ENCODE measurements at places on chromosomes 3 and 15.
A peak's percentile ranks its signal among the peaks of the same experiment; 100 is the strongest.

DNA sequence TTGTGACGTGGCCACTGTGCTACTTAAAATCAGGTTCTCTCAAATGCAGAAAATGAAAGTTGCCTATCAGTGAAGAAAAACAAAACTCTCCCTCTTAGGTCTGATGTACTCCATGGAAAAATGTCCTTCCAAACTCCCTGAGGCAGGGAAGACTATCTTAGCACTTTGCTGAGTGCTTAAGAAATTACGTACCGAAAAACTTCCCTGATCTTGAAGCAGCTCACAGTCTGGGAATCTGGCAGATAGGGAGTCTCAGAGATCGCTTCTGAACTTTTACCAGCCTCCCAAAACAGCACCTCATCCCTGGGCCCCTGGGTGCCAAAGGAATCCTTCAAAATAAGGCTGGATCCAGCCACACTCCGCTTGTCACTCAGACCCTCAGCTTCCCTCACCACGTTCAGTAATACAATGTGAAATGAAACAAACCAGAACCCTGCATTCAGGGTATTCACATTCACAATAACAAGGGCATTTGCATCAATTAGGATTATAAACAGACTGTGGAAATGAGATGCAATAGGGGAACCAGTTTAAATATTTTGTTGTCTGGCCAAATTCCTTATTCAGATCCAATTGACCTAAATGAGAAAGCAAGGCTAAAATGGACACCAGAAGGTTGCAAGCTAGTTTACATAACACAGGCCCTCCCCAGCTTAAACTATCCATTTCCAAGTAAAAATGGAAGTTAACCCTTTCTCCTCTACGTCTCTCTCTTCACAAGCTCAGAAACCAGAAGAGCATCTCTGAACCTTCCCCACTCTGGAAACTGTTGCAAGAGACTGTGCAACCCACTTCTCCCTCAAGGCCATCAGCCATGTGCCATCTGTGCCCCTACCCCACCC, 20.9 kb downstream of the OSBPL10 start:
- peak; percentile 2 for DNase-seq

GRCh38 chr3:196634224-196634623, 5.3 kb upstream of the NRROS start:
- no peak for DNase-seq

- no peak for DNase-seq
These were observed 174.6 kb downstream of the KLHL25 start for GRCh38 chr15:85619992-85620689.

DNA sequence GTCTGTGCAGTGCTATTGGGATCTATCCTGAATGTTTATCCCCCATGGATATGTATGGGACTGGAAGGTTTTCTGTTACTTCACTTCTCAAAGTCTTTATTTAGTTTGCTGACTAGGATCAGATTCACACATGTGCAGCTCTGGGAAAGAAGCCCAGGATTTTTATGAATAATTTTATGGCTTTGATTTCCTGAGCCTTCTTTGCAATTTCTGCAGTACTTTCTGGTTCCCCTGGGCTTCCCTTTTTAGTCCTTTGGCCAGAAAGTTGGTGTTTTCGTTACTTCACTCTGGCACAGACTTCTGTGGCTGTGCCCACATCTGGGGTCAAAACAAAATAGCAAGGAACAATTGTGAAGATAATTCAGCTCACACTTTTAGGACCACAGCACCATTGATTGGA, 721.0 kb downstream of the OTOL1 start:
- no peak for DNase-seq

- no peak for DNase-seq
These were observed 66.2 kb upstream of the ONECUT1 start for GRCh38 chr15:52856286-52856685.

- no peak for DNase-seq
These were observed 37.3 kb downstream of the USF3 start for GRCh38 chr3:113659101-113659541.

DNA sequence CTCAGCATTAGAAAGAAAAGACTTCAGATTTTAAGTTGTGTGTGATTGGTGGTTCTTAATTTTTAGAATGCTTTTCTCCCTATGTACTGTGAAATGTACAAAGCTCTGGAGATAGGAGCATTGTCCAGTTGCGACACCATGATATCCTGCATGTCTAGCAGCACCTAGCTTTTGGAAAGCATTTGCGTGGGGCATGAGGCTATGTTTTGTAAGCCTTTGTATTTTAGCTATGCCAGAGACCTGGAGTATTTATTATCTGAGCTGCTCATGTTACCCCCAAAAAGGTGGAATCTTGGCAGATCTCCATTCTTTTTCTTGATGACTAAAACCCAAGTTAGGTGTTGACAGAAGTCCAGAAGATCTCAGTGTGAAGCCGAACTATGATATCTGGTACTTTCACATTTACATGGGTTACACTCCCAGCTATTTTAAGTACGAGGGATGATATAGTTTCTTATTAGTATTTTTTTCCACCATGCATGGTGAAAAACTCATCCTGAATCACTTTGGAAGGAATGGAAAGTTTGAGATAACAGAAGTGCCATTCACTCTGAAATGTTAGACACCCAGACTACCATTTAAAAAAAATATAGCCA, 126.7 kb upstream of the SAMMSON start:
- DNase-seq, result no peak

DNA sequence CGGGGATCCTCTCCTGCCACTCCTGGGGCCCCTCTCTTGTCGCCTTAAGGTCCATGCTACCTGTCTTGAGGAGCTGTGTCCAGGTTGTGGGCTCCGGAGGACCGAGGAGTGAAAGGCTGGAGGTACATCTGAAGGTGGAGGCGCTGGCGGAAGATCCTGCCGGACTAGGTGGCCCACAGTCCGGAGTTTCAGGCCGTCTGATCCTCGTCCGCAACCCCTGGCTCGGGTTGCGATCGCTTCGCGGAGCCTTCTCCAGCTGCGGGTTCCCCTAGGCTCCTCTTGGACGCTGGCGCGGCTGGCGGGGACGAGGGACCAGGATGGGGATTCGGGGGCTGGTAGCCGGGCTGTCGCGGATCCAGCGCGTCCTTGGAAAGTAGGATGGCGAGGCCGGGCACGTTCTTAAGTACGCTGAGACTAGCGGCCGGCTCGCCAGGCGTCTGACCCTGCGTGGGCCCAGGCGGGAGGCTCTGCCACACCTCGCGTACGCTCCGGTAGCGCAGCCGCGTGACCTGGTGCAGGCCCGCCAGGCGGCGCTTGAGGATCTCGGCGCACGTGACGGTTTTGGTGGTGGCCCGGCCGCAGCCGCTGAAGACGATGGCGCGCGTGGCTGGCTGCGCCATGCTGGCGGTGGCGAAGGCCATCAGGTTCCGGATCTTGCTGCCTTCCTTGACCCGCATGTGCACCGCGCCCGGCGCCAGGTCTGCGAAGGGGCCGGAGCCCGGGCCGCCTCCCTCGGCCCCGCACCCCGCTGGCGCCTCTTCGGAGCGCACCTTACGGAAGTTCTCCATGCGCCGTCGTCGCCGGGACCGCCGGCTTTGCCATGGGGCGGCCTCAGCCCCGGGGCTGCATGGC, 550 bp downstream of the RPP25 start:
- DNase-seq, result peak; percentile 84

DNA sequence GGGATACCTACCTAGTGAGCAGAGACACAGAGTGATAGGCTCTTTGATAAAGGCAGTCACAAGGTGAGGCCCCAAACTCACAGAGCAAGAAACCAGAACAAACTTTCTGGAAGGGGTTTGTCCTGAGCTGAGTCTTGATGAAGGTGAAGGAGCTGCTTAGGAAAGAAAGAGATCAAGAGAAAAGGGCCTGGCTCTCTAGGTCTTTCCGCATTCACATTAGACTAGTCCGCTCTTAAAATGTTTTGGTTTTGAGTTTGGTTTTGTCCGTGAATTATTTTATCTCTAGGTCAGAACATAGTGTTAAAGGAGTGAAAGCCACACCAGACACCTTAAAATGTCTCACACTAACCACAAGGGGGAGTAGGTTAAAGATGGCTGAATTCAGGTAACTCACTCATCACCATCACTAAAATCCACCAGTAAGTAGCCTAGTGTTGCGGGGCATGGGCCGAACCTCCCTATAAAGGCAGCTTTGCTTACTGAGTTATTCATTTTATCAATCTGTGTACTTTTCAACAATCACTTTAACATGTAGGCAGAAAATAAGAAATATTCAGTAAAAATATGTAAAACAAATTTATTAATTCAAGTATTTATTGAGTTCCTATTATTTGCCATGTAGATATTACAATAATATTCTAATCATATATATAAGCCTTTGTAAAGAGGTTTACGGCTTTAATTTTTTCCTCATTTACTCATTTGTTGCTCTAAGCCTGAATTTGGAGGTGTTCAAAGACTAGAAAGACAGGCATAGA, 121.5 kb upstream of the TSC22D2 start:
- DNase-seq, result no peak

- DNase-seq, result no peak
These were observed 17.8 kb downstream of the TTC14 start for GRCh38 chr3:180619723-180620122.

- no peak for DNase-seq
These were observed 11.2 kb upstream of the GTF2A2 start for GRCh38 chr15:59668556-59668955.

GRCh38 chr3:118075873-118076272, 958.8 kb downstream of the IGSF11 start:
- DNase-seq, result no peak

DNA sequence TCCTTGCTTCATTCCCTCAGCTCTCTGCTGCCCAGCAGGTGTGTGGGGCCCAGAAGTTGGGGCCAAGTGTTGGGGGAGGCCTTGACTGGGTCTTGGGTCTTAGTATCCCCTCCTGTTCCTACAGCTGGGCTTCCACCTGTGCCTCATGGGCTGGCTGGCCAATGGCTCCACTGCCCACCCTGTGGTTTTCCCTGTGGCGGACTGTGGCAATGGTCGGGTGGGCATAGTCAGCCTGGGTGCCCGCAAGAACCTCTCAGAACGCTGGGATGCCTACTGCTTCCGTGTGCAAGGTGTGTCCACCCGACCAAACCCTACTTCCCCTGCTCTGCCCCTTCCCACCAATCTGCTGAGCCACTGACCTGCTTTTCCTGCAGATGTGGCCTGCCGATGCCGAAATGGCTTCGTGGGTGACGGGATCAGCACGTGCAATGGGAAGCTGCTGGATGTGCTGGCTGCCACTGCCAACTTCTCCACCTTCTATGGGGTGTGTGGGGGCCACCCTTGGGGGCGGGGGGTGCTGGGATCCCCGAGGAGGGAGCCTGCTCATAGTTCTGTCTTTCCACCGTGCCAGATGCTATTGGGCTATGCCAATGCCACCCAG, 10.9 kb downstream of the NT5DC2 start:
- DNase-seq, result no peak

- no peak for DNase-seq
These were observed 25.5 kb upstream of the SNRPA1 start for GRCh38 chr15:101320501-101321052.

DNA sequence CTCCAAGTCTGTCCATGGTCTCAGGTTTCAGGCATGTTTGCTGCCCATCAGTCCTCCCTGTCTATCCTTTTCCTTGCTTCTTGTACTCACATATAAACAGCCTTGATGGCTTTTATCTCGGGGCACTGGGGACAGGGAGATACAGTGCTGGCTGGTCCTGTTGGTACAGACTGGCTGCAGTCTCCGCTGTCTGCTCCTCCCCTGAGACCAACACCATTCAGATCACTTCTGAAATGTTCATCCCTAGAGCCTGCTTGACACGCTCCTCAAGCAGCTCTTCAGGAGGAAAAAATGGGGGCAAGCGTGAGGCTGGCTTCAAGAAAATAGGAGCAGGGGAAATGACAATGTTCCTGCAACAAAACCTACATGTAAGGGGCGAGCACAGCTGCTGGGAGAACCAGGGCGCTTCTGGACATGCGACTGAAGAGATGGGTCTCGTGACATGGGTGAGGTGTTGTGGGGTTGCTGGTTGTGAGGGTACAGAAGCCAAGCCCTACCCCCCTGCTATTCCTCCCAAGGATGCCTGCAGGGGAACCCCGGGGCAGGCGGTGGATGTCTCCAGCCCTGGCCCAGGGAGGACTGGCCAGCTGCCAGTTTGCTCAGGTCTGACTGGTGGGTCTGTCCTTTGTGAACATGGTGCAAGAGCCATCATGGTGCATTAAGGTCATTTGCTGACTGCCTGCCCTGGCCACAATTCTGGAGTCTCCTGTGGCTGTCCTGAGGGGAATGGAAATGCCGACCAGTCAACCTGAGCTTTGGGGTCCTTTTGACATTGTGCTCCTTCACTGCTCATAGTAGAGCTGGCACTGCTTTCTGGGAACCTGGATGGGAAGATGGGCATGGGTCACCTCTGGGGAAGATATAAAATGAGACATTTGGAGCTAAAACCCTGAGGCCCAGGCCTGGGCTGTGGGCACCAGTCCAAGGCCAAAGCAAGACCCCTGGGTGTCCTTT, 40.1 kb downstream of the KY start:
- DNase-seq, result peak; percentile 13

DNA sequence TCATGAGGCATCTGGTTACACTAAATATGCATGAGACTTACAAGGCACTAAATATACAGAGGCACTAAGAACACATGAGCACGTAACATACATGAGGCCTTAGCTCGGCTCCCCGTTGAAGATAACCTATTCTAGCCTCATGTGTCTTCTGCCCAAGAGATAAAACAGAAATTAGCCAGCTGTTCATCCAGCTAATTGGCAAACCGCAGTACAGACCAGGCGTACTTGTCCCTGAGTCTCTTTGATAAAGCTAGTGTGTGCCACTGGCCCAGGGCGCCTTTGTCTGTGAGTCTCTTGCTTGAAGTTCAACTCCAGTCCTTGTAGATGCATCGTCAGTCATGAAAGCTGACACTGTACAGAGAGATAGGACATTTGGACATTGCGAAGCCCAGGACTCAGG, 121.9 kb upstream of the SPATA12 start:
- DNase-seq, result no peak
